ENCODE measurements at places on chromosomes 7 and 10. TPM values are rescaled to one million over a fixed set of nuclear protein-coding genes. Genes with fewer than 3 reads are reported as not detected.

Gene MOGAT3
- total RNA-seq: not detected

Gene LIPM
- not detected for total RNA-seq

Gene TEX47
- total RNA-seq: not detected

Gene ZNF138
- total RNA-seq: 6.7 TPM

Gene UMAD1
- 27.4 TPM for total RNA-seq

Gene CREB3L2
- total RNA-seq: 16.5 TPM

Gene STAG3
- total RNA-seq: 8.3 TPM

Gene ACTR1A
- total RNA-seq: 173 TPM

Gene GIMAP4
- not detected for total RNA-seq

Gene EXOC4
- total RNA-seq: 49.7 TPM

Gene GPC2
- 2.8 TPM for total RNA-seq

Gene PGAM2
- 1.2 TPM for total RNA-seq

Gene ARL4A
- 31.7 TPM for total RNA-seq

Gene C10orf53
- total RNA-seq: not detected

Gene IDI1
- total RNA-seq: 75.5 TPM

Gene GFRA1
- 49.4 TPM for total RNA-seq

Gene TRIM73
- total RNA-seq: 0.12 TPM

Gene SRPK2
- 28.4 TPM for total RNA-seq

Gene SPDYE6
- not detected for total RNA-seq

Gene PRKAR2B
- total RNA-seq: 7.7 TPM

Gene ANKRD61
- total RNA-seq: 1.2 TPM

Gene PMS2
- total RNA-seq: 14.9 TPM

Gene HMX3
- not detected for total RNA-seq

Gene NEUROD6
- not detected for total RNA-seq

Gene DOCK1
- 22.2 TPM for total RNA-seq

Gene ATG9B
- total RNA-seq: not detected

All from M059J (cell line).